NCI-H460 (cell line): ENCODE measurements at places on chromosomes 12 and 14.

DNA sequence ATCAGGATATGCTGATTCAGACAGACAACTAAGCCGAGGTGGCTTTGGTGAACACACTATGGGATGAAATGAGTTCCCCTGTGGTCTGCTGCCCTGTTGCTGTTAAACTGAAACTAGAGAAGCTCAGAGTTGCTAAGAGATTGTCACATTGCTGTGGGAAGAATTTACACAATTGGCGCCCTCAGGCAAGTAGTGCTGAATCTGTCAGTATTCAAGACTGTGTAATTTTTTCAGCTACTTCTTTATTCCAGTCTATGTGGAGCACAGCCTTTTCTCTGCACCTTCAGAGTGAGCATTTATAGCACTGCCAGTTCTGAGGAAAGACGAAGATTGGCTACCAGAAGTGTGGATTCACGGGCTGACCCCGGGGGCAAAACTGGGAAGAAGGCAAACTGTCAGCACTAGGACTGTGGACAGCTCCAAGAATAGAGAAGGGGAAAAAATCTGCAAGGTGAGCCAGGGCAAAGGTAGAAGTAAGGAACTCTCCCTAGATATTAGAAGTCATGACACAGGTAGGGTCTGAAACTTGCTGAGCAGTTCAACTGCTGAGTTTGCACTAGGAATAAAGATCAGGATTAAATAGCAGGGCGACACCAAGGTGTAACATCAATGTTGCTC is 218.8 kb upstream of the TMPO start:
- no peak for DNase-seq

DNA sequence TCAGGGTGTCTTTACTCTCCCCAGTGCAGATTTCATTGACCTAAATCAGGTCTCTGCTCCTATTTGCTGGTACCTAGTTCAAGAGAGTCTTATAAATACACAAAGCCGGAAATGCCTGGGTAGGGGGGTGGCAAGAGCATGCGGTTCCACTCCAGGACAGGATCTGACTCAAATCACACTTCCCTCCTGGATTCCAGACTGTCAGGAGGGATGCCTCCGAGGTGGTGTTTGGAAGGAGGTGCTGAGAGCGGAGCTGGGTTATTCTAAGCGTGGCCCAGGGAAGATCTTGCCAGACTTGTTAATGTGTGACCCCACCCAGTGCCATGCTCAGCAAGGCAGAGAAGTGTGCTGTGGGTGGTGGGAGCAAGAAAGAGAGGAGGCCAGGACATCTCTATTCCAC is 49.8 kb downstream of the B4GALNT3 start:
- DNase-seq: no peak

- DNase-seq: peak; percentile 37
Measured at GRCh38 chr14:30521899-30522736, 36.8 kb upstream of the G2E3 start.

GRCh38 chr12:98291828-98292227 is 223.6 kb upstream of the TMPO start:
- DNase-seq: no peak

DNA sequence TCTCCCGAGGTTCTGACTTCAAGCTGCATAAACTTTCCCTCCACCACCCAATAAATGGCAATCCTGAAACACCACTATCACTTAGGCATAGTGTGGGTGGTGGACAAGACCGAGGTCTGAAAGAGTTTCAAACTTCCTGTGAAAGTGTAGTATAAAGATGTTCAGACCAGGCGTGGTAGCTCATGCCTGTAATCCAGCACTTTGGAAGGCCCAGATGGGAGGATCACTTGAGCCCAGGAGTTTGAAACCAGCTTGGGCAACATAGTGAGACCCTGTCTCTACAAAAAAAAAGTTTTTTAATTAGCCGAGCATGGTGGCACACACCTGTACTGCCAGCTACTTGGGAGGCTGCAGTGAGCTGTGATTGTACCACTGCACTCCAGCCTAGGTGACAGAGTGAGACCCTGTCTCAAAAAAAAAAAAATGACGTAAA is 61.9 kb downstream of the CCDC92 start:
- DNase-seq: no peak

DNA sequence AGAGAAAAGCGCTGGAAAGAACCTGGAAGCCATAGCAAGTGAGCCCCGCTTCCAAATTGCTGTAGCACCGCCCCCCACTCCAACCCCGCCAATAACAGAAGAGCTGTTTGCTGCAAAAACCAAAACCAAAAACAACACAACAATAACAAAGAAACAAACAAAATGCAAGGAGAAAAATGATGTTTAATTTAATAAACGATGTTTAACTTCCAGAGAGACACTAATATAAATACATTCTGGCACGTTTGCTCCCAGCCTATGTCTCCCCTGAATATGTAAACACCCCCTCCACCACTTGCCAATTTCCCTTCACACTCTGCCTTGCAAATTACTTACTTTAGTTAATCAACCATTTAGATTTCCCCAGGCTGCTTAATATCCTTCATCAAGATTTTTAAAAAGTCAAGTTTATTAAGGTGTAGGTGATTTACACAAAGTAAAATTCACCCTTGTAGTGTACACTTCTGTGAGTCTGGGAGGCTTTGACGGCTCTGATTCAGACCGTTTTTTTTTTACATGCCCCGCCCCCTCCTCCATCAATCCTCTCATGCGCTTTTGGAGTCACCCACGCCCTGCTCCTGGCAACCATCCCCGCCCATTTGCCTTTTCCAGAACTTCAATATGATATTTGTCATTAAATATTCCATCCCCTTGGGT is 482 bp upstream of the IFI27L2 start:
- peak; percentile 40 for DNase-seq

GRCh38 chr12:121849665-121850064 is 9.0 kb downstream of the HPD start:
- DNase-seq: no peak

DNA sequence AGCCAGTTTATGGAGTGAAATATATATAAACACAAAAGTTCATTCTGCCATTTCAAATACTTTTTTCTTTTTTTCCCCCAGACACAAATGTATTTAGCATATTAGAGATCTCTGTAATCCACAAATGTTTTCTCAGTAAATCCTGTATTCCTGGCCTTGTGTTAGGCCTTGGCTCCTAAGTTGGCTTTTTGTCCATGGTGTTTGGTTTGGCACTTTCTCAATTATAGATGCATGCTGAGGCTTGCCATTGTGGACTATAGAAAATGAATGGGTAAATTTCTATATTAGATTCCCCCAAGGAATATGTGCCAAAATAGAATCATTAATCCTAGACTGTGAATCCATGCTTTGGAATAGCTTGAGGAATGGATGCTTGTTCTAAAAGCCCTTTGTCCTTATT is 17.0 kb downstream of the RIC8B start:
- no peak for DNase-seq

DNA sequence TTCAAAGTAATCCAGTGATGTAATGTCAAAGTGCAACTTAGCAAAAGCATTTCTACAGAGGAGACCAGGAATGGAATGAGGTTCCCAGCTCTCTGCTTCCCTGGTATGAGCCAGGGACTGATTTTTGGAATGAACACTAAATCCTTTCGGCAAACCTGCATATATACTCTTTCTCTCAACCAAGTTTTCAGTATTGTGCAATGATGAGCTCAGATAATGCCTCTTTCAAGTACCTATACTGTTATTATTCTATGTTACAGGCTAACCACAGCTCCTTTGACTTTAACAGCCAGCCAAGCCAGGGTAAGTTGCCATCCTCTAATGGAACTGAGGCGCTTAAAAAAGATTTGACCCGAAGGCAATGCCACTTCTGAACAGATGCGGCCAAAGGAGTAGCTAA is 104.9 kb upstream of the FSCB start:
- DNase-seq: no peak

GRCh38 chr12:77767756-77768343 is 62.8 kb upstream of the NAV3 start:
- DNase-seq: no peak

DNA sequence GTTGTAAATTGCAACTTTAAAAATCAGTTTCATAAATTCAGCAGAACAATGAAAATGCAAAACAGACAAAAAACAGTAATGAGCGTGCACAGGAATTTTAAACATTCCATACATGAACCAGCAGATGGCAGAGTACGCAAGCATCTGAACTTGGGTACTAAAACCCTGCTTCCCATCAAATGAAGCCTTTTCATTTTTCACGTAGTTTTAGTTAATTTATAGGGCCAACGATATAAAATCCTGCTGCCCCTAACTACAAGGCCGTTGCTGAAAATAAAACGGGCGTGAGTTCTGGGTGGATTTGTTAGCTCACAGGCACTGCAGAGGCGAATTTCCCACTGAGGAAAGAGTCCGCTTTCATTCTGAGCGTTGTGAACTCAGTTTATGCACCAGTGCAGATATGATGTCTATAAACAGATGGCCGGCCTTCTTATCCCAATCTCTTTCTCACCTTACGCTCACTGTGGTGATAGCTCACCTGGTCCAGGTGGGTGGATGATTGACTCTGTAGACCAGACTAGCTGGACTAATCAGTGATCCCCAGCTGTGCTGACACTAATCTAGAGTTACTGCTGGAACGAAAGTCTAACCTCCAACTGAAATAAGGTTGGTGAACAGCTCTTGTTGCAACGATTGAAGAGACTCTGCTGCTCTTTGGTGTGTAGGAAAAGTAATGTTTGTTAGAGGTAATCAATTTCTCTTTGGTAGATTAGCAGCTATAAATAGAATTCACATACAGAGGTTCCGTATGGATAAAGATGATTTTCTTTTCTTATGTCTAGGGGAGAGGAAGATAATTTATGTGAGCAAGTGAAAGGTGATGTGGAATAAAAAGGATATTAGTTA is 89.2 kb downstream of the PDZRN4 start:
- DNase-seq: peak; percentile 36

DNA sequence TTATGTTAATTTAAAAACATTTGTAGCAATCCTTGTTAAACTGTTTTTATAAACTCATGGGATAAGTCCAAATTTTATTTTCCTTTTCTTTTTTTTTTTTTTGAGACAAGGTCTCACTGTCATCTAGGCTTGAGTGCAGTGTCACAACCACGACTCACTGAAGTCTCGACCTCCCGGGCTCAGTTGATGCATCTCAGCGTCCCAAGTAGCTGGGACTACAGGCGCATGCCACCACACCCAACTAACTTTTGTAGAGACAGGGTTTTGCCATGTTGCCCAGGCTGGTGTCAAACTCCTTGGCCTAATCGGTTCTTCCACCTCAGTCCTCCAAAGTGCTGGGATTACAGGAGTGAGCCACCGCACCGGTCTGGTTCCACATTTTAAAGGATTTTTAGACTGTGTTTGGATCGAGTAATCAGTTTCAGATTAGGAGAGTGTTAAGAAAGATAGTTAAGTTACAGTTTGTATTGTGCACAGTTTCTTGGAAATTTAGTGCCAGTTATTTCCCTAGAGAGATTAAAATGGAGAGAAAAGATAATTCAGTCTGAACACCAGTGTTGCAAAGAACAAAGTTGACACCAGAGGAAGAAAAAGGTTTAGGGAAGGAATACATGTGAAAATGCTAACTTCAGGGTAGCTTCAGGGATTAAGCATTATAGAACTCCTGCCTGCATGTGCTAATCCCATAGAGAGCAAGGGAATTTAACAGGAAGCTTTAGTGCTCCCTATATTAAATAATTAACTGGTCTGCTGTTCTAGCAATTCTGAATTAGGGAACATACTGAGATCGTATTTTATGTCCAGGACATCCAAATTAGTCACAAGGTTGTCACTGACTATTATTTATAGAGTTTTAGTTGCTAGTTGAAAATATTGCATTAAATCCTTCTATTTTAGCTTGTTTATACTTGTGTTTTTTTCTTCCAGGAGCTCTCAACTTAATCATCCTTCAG is 10.1 kb downstream of the RAP1B start:
- no peak for DNase-seq
